ENCODE measurements at places on chromosomes 7 and 10.

DNA sequence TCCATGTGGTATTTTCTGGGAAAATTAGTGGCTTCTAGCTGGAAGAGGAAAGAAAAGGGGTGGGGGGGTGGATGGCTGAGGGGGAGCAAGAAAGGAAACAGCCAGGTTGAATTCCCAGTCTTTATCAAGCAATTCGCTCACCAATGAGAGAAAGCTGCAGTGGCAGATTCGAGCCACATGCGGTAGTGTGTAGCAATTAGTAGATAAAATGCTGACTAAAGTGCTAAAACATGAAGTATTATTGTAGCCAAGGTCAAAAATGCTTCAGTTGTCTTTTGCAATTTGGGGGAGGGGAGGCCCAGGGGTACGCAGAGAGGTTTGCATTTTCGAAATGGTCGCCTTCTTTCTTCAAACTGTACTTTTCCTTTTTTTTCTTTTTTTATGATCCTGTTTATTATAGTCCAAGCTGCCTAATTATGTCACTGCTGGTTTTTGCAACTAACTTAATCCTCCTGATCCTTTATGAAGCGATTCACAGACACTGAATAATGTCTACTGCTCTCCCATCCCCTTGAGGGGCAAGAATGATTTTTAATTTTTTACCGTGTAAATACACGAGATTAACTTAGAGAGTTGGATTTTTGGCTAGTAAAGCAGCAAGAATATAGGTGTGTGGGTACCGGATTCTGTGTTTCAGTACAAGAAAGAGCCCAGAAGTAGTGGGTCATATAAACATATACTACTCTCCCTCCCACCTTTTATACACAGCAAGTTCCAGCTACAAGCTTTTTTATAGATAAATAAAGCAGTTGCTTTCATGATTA lies 3.6 kb upstream of the ARID5B start:
- no peak for DNase-seq

GRCh38 chr7:23523486-23524075 lies 8.2 kb downstream of the TRA2A start:
- no peak for DNase-seq

DNA sequence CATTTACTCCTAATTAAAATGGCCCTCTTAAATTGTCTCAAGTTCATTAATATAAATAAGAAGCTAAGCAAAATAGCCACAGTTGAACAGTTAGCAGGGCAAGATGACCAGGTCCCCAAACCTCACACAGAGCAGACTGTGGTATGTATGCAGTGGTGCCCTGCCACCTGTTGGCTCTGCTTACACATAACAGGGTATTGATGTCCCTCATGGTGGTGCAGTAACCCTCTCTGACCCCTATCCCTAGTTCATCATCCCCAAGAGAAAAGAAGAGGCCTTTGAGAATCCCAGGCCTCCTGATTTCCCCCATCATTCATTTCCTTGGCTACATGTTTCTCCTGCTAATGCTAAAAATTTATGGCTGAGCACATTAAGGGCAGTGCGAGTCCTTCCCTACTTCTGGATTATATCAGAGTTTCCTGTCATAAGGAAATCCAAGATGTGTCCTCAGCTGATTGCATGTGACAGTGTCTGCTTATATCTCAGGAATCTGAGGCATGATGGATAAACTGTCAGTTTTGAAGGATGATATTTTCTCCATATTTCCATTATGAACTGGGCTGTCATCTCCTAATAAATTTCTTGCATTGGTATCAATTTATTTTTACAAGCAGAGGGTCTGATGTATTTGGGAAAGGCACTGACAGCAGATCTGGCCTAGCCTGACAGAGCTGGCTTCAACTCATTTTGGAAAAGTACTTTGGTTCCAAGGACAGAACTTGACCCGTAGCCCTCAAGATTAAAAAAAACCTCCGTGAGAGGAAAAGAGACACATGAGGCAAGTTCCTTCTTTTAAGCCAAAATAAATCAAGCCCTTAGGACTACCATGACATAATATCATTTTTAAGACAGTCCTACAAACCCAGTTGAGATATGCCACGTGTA lies 880.6 kb downstream of the LRMDA start:
- no peak for DNase-seq

DNA sequence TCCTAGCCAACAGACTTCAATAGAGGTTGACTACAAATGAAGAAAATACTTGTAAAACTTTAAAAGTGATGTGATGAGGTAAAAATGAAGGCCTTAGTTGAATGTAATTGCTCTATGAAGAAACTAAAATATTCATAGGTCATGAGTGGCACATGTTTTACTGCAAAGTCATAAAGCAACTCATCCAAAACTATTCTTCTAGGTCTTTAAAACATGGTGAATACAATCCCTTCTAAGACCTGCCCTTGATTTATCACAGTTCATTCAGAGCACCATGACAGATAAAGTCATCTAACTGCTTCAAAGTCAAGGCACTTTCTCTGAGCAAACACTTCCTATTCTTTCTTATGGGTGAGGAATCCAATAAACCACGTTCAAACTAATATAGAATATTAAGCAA lies 713.5 kb downstream of the SORCS1 start:
- DNase-seq, result no peak

- no peak for DNase-seq
Observed at GRCh38 chr7:102155821-102156441, 130.7 kb upstream of the SH2B2 start.

DNA sequence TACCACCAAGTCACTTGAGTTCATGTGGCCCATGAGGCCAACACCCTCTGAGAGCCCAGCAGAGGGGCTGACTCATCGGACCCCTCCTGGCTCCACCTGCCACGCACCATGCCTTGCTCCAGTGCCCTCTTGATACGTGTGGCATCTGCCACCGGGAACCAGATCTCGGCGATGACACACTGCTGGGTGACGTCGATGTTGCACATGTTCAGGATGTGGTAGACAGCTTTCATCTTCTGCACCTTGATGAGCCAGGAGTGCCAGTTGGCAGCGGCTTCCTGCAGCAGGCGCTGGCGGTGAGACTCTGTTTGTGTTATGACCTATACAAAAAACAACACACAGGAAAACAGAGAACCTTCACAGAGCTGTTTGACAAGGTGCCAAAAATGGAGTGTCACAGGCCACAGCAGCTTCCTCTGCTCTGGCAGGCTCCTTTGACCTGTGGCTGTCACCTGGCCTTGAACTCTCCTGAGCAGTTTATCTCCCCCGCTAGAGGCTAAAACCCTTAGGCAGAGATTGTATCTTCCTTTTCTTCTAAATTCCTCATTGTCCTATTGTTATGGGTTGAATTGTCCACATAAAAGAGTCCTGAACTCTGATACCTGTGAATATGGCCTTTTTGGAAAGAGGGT lies 45.2 kb upstream of the TMEM213 start:
- DNase-seq, result peak; percentile 95

DNA sequence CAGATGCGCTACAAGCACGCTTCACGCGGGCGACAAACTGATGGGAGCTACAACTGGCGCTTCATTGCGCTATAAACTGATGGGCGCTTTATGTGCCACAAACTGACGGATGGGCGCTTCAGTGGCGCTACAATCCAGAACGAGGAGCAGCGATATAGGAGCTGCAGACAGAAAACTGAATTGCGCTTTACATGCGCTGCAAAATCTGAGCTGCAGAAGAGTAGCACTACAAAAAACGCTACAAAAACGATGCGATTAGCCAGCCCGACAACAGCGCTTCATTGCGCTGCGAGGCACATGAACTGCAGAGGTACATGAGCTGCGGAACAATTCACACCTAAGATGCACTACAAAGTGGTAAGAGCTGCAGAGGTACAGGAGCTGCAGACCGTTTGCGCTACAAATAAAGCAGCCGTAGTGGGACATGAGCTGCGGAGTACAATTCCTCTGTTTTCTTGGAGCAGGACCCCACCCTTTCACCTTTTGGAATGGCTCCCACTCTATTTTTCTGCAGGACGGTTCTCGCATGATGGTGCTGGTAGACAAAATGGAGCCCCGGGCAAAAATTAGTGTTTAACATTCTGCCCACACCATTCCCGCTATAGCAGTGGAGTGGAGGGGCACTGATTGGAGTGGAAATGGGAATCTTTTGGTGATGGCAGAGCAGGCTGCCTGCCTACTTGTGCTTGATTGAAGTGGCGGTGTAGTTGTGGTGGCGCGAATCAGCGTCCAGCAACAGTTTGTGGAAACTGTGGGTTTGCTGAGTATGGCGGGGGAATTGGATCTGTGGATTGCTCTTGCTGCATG lies 1.2 kb upstream of the SGCE start:
- peak; percentile 11 for DNase-seq

- no peak for DNase-seq
Observed at GRCh38 chr7:39144420-39144819, 166.7 kb downstream of the POU6F2 start.

GRCh38 chr7:78487464-78487863 lies 688.9 kb downstream of the PHTF2 start:
- no peak for DNase-seq

GRCh38 chr10:75201793-75202307 lies 8.7 kb upstream of the VDAC2 start:
- no peak for DNase-seq

DNA sequence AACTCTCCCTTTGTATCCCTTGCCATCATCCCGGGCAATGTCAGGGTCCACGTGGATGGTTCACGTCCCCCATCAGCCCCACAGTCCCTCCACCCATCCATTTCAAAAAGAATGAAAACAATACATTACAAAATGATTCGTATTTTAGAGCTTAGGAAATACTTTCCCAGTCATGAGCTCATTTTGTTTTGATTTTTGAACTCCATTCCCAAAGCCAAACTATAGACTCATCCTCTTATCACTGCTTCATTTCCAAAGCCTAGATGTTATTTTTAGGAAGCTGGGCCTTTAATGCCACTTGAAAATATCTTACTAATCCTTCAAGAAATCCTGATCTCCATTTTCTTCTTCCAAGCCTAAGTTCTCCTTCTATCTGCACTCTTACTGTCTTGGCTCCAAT lies 72.1 kb downstream of the WNT2 start:
- no peak for DNase-seq

- no peak for DNase-seq
Observed at GRCh38 chr7:45681596-45682357, 107.6 kb downstream of the ADCY1 start.

GRCh38 chr10:121741248-121741792 lies 143.1 kb upstream of the FGFR2 start:
- DNase-seq, result no peak

- DNase-seq, result no peak
Observed at GRCh38 chr7:52727632-52728031, 307.8 kb upstream of the POM121L12 start.

GRCh38 chr7:30114536-30115238 lies 20.1 kb upstream of the MTURN start:
- DNase-seq, result no peak

GRCh38 chr7:51950813-51951212 lies 634.2 kb upstream of the COBL start:
- DNase-seq, result no peak

DNA sequence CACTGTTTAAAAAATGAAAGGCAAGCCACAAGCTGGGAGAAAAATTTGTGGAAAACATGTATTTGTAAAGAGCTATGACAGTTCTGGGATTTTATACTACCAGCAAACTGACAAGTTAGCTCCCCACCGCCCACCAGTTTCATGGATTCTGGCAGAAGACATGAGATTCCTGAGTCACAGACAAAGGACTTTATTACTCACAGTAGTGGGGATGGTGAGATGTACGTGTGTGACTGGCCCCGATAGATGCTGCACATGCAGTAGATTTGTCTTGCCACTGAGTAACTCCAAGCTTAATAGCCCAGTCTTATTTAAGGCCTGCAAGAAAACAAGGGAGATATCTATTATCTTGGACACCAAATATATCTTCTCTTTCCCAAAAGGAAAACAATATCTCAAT lies 281.7 kb downstream of the AHR start:
- no peak for DNase-seq

DNA sequence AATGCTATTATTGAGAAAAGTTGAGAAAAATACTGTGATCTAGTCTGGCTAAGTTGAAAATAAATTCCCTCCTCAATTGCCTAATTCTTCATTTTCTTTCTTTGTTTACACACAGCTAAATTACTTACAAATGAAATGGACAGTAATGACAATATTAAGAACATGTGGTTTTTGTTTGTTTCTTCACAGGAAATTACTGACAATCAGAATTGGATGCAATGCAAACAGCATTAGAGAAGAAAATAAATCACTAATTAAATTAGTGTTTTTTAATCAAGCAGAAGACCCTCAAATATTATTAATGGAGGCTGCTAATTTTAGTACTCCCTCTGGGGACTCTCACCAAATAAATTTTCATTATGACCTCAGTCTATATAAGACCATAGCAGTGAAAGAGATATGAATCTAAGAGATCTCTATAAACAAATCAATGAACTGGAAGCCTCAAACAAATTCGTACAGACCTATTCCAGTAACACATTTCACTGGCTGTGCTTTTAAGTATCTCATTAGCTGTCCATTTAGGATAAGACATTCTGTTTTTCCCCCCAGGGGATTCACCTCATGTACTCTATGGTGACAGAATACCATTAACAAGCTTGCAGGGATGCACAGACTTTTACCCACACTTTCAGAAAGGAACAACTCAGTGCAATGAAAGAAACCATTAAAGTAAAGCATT lies 202.0 kb upstream of the DGKB start:
- DNase-seq, result no peak

GRCh38 chr10:14262836-14263425 lies 67.8 kb downstream of the FRMD4A start:
- no peak for DNase-seq

- no peak for DNase-seq
Observed at GRCh38 chr10:21508706-21509331, 16.7 kb downstream of the SKIDA1 start.

- DNase-seq, result peak; percentile 6
Observed at GRCh38 chr7:23594879-23595604, 2.1 kb upstream of the CCDC126 start.

GRCh38 chr7:84495128-84495527 lies 300.5 kb upstream of the SEMA3A start:
- DNase-seq, result no peak

DNA sequence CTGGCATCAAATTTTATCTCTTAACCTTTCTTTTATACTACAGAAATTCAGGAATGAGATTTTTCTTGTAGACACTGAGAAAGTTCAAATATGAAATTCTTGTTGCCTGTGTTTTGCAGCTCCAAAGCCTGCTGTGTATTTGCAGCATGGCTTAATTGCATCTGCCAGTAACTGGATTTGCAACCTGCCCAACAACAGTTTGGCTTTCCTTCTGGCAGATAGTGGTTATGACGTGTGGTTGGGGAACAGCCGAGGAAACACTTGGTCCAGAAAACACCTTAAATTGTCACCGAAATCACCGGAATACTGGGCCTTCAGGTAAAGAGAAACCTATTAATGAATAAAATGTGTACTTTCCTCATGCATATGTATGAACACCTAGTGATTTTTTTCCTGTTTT lies 24.8 kb downstream of the LIPK start:
- no peak for DNase-seq

Measured in CD4-positive, alpha-beta T cell treated with Interleukin-15 for 4 hours (primary cell).